ENCODE measurements at places on chromosomes 6 and 20. TPM values are rescaled to one million over a fixed set of nuclear protein-coding genes. Genes with fewer than 3 reads are reported as not detected.
A peak's percentile ranks its signal among the peaks of the same experiment; 100 is the strongest.

- DNase-seq: no peak
Observed at GRCh38 chr6:51550243-51550642, 537.2 kb downstream of the PKHD1 start.

- DNase-seq: no peak
Observed at GRCh38 chr6:122568350-122568749, 41.9 kb upstream of the PKIB start.

Gene HSPA1L
- 1.9 TPM for total RNA-seq

Gene KIAA1755
- 4.7 TPM for total RNA-seq

DNA sequence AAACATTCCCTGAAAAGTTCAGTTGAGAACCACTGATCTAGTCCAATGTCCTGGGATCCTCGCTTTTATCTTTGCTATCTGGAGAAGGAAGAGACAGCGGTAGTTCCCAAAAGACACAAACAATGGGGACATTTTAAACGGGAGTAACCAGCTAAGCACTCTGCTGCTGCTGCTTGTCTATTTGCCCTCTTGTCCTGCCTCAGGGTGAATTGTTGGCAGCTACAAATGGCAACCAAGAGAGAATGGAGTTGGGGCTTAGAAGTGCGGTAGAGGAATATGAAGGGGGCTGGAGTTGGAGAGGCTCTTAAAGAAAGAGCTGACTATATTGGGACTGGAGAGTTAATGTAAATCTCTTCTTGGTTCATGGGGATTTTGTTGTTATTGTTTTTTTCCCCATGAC, 6.5 kb upstream of the ZSWIM1 start:
- DNase-seq: no peak

- DNase-seq: no peak
Observed at GRCh38 chr6:119160911-119161310, 82.4 kb upstream of the FAM184A start.

DNA sequence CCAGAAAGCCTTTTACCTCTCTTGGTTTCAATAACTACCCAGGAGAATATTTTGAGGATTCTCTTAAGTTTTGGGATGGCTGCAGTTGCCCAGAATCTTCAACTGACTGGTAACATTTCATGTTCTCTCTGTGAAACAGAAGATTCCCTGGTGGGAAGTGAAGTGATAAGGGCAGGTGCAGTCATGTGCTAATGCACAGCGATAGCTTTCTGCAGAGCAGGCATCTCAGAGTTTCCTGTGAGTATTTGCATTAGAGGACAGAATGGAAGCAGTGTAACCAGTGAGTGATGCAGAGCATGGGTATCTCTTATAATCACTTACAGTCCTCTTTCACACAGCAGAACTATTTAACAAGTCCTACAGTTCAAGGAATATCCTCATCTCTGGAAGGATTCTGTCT, 76.1 kb downstream of the HCRTR2 start:
- DNase-seq: no peak

DNA sequence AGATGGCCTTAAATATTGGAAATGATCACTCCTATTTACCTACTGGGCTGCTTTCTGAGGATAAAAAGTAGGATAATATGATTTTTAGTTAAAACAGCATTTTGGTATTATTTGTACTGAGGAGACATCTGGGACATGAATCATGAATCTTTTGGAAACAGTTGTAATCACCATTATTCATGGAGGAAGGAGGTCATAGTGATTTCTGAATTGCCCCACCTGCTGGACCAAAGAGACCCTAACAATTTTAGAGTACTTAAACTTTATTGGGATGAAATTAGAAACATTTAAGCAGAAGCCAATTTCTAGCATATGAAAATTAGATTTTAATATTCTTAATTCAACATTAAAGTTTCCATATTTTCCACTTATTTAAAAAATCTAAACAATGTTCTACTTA, 108.4 kb upstream of the SIM1 start:
- no peak for DNase-seq

GRCh38 chr20:21325296-21325695, 22.2 kb downstream of the XRN2 start:
- no peak for DNase-seq

Gene DEFB132
- total RNA-seq: not detected

- no peak for DNase-seq
Observed at GRCh38 chr6:18629571-18629970, 242.4 kb downstream of the RNF144B start.

Gene PCNA
- total RNA-seq: 180 TPM

GRCh38 chr6:155371230-155371629, 56.9 kb upstream of the TFB1M start:
- no peak for DNase-seq

Gene B4GALT5
- total RNA-seq: 49.7 TPM

GRCh38 chr20:61516346-61517208, 264.5 kb downstream of the CDH4 start:
- no peak for DNase-seq

GRCh38 chr6:144372116-144372515, 87.0 kb downstream of the UTRN start:
- DNase-seq: no peak

- no peak for DNase-seq
Observed at GRCh38 chr6:54617730-54618129, 228.8 kb upstream of the FAM83B start.

GRCh38 chr6:25835442-25836283, 3.8 kb upstream of the SLC17A1 start:
- DNase-seq: no peak

Gene DCDC2
- 5.5 TPM for total RNA-seq

DNA sequence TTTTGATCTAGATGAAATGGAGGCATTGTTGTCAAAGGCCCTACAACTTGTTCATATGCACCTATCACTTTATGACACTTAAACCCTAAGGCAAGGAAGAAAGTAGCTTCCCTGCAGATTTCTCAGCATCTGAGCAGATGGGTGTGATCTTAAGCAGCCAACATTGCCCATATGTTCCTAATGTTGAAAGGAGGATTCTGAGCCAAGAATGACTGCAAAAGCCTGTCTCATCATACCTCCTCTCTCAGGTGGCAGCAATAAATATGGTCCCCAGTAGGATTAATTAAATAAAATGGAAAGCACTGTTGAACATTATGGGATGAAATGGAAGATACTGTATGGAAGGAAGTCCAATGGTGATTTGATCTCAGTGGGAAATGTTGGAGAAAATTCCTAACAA, 538.1 kb upstream of the MAN1A1 start:
- no peak for DNase-seq

Gene CTCFL
- 0.07 TPM for total RNA-seq

Gene C20orf144
- 0.29 TPM for total RNA-seq

Gene VNN1
- total RNA-seq: 1.3 TPM

- no peak for DNase-seq
Observed at GRCh38 chr6:69096681-69097080, 461.6 kb downstream of the ADGRB3 start.

Gene SIRPB1
- 0.95 TPM for total RNA-seq

DNA sequence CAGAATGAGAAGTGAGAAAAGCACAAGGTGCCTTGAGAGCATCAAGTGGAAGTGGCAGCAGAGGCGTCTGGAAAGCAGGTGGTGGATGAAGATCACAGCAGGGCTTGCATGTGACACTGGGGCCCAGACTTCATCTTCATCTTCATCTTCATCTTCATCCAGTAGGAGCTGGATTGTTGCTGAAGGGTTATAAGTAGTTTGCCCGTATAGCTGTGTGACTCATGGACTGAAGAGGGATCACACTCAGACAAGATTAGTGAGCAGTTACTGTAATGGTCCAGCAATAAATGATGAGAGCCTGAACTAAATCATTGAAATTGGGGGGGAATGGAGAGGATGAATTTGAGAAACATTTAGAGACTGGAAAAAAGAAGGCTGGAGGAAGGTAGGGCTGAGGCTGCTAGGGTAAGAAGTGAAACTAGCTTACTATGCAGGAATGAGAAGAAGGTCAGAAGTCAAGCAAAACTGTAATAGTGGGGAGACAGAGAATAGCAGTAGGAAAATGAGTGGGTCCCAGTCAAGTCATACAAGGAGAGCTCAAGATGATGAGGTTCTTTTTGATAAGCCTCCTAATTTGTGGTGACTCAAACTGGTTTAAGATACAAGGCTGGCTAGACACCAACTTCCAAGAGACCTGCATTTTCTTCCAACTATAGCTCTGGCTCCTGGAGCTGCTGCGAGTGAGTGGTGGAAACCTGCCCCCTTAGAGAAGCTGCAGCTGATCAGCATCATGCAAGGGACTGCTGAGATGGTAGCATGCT, 92.3 kb upstream of the BEND6 start:
- no peak for DNase-seq

Gene ANKRD66
- 0.34 TPM for total RNA-seq

Gene C6orf52
- 3.7 TPM for total RNA-seq

GRCh38 chr6:21519642-21520041, 73.9 kb upstream of the SOX4 start:
- no peak for DNase-seq

- no peak for DNase-seq
Observed at GRCh38 chr6:137402143-137402680, 92.0 kb downstream of the OLIG3 start.

Gene HLA-DQA2
- total RNA-seq: not detected

GRCh38 chr20:63598479-63599395, 24.7 kb upstream of the HELZ2 start:
- DNase-seq: no peak

- DNase-seq: no peak
Observed at GRCh38 chr6:4707011-4707410, 69.2 kb upstream of the CDYL start.

DNA sequence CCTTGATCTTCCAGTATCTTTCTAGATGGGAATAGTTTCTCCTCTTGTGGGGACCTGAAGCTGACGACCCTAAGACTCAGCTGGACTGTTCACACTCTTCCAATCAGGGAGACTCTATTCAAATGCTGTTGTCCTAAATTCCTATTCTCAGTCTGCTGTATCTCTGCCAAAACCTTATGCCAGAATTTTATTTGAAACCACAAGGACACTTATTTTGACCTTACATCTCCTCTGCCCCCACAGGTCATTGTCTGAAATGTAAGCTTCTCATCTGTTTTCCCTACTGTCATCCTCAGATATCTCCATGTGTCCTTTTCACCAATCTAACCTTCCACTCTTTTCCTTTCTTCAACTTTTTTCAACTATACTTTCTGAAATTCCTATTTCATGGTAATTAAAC, 289.5 kb upstream of the SGK1 start:
- DNase-seq: no peak

DNA sequence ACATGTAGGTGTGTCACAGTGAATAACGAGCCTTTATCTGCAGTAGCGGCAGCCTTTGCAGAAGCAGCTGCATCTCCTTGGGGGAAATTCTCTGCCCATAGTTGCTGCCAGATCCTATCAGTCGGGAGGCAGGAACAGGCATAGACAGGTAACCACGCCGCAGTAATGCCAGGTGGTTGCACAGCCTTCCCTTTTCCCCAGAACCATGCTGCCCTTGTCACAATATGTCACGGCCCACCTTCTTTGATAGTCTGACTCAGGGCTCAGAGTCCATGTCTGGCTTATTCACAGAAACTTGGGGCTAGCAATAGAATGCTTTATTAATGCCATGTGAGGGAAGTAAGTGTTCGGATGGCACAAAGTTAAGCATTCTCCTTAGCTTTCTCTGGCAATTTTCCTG, 76.6 kb downstream of the F13A1 start:
- no peak for DNase-seq

- DNase-seq: peak; percentile 25
Observed at GRCh38 chr6:167589615-167589940, 237.1 kb upstream of the AFDN start.

DNA sequence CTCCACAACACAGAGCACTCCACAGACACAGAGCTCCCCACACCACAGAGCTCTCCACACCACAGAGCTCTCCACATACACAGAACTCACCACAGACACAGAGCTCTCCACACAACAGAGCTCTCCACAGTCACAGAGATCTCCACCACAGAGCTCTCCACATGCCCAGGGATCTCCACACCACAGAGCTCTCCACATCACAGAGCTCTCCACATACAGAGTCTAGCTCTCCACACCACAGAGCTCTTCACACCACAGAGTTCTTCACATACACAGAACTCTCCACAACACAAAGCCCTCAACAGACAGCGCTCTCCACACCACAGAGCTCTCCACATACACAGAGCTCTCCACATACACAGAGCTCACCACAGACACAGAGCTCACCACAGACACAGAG, 55.3 kb downstream of the ERMARD start:
- DNase-seq: peak; percentile 13

GRCh38 chr6:37442416-37443215, 9.6 kb downstream of the CMTR1 start:
- no peak for DNase-seq

Gene TDP2
- 44.1 TPM for total RNA-seq

DNA sequence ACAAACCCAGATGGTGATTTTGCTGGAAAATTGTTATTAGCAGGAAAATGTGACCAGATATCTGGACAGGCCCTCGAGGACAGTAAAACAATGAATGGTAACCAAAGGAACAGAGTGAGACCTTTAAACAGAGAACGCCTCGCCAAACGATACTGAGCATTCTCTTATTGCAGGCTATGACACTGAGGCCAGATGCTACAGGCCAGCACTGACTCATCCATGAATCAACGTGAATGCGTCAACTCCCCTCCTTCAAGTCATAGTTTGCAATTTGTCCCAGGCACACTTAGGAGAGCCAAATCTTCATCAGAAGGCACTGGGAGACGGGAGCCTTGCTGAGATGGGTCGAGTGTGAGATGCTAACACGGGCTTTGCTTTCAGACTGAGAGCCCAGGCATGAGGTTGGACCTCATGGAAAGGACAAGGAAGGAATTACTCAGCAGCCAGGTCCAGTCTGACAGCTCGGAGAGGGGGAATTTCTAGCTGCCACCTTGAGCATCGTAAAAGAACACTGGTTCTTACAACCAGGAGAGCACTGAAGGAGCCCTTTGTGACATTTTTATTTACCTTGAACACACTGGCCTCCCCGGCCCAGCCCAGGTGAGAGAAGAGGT, 60.7 kb downstream of the BMP7 start:
- no peak for DNase-seq

Gene SALL4
- 12.6 TPM for total RNA-seq

- DNase-seq: no peak
Observed at GRCh38 chr6:101296169-101296960, 97.1 kb upstream of the GRIK2 start.

Gene WASF1
- total RNA-seq: 17.7 TPM

Measured in type B pancreatic cell (in vitro differentiated cells).